Retina (tissue), 1 donor: ENCODE measurements at places on chromosomes 12 and 14.

- DNase-seq = no peak
Measured at GRCh38 chr12:51334764-51335163, 10.8 kb upstream of the BIN2 start.

- no peak for DNase-seq
Measured at GRCh38 chr12:9404469-9405260, 196.5 kb upstream of the PZP start.

- no peak for DNase-seq
Measured at GRCh38 chr14:93546642-93547041, 115.9 kb downstream of the UNC79 start.

GRCh38 chr12:460261-461230 lies 807 bp downstream of the B4GALNT3 start:
- DNase-seq = peak; percentile 45

DNA sequence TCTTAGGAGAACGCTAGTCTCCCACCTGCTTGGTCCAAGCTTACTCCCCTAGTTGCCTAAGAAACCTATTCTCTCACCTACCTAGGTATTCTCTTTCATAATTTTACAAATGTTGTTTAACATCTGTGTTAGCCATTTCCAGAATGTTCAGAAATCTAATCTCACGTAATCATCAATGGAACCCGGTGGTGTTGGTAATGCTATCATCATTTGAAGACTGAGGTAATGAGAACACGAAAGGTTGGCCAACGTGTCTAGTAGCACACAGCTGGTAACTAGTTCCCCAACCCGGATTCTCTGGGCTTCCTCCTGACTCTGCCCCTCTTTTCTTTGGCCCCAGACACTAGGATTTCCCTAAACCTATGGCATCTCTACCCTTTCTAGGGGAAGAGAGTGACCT lies 43.8 kb upstream of the EMP1 start:
- no peak for DNase-seq

DNA sequence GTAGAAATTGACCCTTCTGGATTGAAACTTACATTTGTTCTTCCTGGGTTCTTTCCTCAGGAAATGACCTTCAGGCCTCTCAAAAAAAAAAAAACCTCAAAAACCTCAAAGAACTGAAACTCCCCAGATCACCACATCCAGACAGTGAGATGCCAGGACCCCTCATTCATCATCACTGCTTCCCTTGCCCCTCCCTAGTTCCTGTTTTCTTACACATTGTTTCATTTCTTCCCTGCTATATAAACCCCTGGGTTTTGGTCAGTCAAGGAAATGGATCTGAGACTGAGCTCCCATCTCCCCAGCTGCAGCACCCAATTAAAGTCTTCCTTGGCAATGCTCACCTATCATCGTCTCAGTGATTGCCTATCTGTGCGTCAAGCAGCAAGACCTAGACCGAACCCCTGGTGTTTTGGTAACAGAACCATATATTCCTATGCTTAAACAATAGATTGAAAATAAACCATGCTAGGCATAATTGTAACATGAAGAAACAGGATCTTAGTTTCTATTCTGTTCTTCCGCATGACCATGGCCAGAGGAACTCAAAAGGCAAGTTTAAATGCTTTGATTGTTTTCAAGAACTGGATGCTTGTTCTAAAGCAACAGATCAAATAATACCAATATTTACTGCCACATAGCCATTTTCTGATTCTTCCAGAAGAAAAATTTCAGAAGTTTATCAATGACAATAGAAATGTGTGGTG lies 108.0 kb upstream of the MAX start:
- DNase-seq = no peak

DNA sequence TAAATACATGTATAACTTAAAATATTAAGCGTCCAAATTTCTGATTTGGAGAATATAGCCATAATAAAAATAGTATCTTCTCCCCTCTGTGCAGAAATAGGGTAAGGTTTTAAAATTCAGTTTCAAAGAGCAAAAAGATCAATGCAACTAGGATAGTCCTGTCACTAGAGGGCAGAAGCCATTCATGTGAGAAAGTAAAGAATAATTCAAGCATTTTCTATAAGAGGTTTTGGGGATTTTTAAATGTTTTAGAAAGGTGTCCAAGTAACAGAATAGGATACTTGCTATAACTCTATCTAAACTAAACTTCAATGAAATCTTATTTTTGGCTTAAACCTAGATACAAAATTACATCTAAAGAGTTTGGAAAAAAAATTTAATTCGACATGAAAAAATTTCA lies 50.3 kb downstream of the ADAMTS20 start:
- DNase-seq = no peak

DNA sequence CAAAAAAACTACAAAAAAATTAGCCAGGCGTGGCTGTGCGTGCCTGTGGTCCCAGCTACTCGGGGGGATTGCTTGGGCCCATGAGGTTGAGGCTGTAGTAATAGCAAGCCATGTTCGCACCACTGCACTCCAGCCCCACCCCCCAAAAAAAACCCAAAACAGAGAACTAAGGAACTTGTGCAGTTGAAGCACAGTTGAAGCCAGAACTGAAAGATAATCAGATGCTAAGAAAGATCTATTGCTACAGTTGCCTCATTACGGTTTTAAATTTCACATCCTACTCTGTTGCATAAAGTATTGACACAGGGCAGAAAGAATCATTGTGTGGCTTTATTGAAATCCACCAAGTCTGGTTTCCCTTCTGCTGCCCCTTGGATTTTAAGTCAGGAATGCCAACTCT lies 3.8 kb downstream of the CS start:
- no peak for DNase-seq

DNA sequence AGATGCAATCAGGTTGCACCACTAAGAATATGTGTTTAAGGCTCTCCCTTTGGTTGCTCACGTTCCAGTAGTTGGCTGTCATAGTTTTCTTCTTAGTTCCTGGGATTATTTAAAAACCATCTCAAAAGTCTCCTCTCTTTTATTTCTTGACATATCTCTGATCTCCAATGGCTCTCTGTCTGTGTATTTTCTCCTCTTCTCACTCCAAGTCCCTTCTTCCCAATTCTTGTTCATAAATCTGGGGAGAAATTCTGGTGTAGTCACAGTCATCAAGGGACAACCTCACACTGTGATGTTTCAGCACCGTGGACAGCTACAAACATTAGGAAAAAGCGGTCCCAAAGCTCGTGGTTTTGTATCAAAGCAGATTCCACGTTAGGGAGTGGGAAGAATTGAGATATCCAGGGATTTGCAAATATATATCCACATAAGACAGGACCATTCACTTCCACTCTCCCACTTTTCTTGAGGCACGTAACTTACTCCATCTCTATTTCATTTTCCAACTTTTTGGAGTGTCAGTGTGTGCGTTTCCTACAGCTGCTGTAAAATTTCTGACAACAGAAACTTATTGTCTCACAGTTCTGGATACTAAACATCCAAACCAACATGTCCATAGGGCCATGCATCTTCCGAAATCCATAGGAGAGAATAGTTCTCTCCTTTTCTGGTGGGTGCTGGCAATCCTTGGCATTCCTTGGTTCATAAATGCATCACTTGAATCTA lies 80.6 kb upstream of the TMEM233 start:
- peak; percentile 21 for DNase-seq

DNA sequence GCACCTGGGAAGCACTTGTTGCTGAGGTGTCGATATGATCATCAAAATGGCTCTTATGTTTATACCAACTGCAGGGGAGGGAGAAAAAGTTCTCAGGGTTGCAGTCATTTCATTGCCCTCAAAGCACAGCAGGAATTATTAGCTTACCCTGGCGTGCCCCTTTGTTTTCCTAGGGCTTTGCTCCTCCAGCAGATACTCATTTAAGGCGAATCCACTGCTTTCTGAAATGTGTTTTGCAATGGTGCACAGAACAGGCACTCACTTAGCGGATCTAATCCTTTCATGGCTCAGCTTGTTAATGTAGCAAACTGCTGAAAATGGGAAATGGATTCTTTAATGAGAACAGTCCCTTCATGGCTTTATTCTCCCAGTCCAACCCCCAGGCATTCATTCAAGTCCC lies 76.7 kb downstream of the NKX2-1 start:
- DNase-seq = no peak

DNA sequence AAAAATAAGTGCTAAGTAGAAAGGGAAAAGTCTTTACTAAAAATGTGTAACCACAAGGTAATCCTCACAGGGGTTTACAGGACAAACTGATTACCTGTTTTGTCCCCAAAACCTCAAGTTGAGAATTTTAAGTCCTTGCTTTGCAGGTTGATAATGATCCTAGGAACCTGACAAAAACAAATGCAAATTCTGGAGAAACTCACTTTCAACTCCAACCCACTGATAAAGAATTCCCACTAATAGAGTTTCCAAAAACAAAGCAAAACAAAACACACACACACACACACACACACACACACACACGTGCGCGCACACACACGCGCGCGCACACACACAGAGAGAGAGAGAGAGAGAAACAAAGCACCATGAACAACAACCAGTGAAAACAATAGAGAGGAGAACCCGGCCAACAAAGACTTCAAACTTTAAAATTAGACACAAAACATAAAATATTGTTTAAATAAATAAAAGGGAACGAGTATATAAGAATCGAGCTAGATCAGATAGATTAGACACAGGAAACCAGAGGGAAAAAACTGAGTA lies 187.0 kb upstream of the FOXN3 start:
- no peak for DNase-seq

- no peak for DNase-seq
Measured at GRCh38 chr12:57465030-57465746, 5.6 kb downstream of the GLI1 start.

- DNase-seq = no peak
Measured at GRCh38 chr14:68695856-68696255, 97.0 kb downstream of the ZFP36L1 start.

- DNase-seq = no peak
Measured at GRCh38 chr12:117622741-117623140, 261.3 kb upstream of the NOS1 start.

DNA sequence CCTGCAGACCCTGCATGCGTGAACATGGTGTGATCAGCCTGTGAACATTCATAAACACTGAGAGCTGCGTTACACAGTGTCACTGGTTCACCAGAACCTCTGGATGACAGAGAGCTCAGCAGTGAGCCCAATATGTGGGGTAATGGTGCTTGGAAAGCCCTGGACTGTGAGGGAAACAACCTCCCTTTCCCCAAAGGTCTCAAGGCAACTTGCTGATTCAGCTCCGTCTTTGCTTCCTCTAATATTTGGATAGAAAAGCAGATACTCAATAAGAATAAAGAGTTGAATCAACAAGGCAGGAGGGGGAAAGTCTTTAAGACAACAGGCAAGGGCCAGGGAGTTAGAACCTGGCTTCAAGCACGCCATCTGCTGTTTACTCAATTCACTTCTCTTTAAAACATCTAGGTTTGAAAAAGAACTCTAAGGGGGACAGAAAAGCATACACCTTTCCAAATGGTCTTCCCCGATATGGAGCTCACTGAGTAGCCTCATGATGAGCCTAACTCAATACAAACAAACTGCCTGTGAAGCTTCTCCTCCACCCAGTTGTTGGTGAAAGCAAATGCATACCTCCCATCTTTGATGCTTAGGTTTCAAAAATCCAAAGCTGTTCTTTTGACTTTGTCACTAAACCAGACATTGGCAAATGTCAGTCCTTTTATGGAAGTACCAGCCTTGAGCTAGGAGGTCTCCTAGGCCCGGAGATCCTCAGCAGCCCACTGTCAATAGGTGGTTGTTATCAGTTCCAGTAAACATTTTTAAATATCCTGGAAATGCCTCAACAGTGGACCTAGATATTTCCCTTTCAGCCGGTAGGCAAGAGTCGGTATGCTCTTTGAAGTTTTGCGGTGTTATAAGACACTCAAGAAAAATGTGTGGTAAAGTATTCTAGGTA lies 76.1 kb downstream of the SAMD4A start:
- no peak for DNase-seq

- DNase-seq = no peak
Measured at GRCh38 chr12:101599311-101599710, 4.5 kb downstream of the MYBPC1 start.

DNA sequence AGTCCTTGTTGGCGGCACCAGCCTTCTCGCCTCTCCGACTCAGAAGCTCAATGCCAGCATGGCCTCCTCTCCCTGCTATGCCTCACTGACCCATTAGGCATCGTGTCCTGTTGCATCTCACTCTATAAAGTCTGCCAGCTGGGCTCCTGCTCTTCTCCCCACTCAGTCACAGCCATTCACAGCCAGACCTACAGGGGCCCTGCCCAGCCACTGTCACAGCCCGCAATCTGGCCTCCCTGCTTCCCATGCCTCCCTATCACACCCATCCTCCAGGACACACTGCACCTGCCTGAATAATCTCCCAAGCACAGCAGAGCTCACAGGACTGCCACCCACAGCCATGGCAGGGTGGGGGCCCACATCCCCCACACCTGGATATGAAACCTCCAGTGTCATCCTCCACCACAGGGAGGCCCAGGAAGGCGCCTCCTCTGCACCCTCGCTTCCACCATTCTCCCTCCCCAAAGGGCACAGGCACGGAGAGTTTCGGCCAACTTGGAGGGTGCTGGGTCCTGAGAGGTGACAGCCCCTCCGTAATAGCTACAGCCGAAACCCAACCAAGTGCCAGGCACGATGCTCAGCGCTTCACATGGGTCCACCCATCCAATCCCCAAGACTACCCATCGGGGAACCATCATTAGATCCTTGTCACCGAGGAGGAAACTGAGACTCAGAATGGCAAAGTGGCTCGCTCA lies 370.3 kb downstream of the BCL11B start:
- no peak for DNase-seq

- DNase-seq = no peak
Measured at GRCh38 chr12:103399986-103400385, 95.8 kb downstream of the C12orf42 start.

- no peak for DNase-seq
Measured at GRCh38 chr12:98274430-98275130, 240.8 kb upstream of the TMPO start.

DNA sequence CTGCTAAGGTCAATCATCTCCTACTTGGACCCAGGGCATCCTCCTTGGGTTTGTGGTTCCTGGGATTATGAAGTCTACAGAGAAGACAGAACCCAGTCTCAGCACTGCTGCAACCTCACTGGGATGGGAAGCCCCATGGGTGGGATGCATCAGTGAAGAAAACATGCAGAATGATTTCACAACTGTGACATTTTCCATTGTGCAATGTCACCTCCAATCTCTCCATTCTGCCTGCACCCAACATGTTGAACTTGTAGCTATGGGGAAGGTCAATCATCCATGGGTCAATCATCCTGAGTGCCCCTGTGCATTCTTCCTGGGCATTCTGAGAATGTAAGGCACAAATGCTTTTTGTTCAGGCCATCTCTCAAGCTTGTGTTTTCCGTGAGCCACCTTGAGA lies 1004.4 kb upstream of the TMEM132C start:
- DNase-seq = no peak

DNA sequence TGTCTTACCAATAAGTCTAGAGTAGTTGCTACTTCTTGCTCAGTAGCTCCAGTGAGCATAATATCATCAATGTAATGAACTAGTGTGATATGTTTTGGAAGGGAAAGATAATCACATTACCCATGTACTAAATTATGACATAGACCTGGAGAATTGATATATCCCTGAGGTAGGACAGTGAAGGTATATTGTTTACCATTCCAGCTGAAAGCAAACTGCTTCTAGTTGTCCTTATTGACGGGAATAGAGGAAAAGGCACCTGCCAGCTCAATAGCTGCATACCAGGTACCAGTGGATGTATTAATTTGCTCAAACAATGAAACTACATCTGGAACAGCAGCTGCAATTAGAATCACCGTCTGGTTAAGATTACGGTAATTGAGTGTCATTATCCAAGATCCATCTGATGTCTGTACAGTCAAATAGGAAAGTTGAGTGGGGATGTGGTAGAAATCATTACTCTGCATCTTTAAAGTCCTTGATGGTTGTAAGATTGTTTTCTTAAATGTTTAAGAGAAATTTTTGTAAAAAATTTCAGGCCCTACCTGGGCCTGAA lies 100.0 kb upstream of the ARHGAP5 start:
- no peak for DNase-seq
